ENCODE measurements at places on chromosomes 2 and 18.

- DNase-seq = no peak
Measured at GRCh38 chr2:194203898-194204297, 1453.1 kb upstream of the SLC39A10 start.

DNA sequence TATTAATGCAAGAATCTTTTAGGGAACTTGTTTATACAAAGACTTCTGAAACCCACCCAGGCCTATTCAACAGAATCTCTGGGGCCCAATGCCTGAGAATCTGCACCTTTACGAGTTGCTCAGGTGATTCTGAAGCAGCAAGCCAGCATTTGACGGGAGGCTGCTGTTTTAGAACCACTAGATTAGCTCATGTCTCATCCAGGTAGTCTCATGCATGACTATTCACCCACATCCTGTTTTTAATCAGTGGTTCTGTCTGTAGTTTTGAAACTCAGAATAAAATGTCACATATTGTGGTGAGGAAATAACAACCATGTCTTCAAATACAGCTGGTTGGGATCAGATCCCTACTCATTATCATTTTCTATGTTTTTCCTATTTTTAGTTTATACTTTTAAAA lies 39.5 kb downstream of the CYTIP start:
- no peak for DNase-seq

- no peak for DNase-seq
Measured at GRCh38 chr18:24678107-24678506, 217.7 kb downstream of the HRH4 start.

DNA sequence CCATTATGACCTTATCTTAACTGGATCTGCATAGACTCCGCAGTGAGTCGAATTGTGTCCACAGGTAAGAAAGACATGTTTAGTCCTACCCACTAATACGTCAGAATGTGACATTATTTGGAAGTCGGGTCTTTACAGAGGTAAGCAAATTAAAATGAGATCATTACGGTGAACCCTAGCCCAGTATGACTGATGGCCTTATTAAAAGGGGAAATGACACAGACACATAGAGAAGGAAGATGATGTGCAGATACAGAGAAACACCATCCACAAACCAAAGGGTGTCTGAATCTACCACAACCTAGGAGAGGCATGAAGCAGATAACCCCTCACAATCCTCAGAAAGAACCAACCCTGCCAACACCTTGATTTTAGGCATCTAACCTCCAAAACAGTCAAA lies 135.6 kb downstream of the GALNT1 start:
- DNase-seq = no peak

DNA sequence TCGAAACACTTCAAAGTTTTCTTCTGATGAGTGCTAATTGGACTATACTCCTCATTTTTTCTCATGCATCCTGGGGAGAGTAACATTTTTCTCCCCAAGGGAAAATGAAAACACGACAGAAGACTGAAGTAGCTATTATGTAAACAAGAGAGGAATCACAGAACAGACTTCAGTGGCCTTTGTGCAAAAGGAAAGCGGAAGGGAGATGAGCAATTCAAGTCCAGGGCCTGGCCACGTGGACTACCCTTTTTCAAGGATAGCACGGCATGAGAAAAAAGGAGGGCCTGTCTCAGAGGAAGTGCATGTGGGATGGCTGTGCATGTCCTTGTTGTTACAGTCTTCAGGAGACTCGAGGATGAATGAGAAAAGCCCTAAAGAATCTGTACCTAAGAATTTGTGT lies 43.8 kb upstream of the KCNE4 start:
- no peak for DNase-seq

DNA sequence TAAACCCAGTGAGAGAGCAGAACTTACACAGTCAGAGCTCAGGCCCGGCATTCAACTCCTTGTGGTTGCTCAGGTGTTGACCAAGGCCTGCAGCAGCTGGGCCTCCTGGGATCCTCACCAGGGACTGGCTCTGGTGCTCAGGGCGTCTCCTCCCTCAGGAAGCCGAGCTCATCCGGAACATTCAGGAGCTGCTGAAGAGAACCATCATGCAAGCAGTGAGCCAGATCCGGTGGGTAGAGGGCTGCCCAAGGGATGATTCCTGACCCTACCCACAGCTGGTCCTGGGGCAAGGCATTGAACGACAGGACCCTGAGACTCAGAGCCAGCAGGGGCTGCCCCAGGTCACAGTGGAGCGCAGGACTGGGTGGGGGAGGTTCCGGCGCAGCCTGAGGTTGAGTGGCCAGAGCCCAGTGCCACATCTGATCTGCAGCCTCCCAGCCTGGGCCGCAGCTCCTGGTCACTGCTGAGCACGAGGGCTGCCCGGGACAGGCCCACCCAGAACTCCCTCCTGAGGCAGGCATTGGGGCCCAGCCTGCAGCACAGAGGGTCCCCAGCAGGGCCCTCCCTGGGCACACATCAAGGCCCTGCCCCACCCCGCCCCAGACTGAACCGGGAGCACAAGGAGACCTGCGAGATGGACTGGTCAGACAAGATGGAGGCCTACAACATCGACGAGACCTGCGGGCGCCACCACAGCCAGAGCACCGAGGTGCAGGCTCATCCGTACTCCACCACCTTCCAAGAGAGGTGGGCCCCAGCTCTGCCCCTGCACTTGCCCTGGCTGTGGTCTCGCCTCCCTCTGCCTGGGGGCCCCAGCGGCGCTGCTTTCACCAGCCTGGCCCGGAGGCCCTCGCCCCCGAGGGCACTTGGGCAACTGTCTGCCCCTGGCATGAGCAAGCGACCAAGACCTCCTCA lies 2.4 kb downstream of the TEKT4 start:
- no peak for DNase-seq

- no peak for DNase-seq
Measured at GRCh38 chr18:64380117-64380516, 231.2 kb upstream of the LINC00305 start.

GRCh38 chr2:106085181-106085940 lies 108.7 kb downstream of the UXS1 start:
- no peak for DNase-seq

GRCh38 chr2:190910341-190911136 lies 29.9 kb downstream of the GLS start:
- DNase-seq = no peak

Measured in WERI-Rb-1 (cell line).